ENCODE measurements at places on chromosomes 7 and 10. TPM values are rescaled to one million over a fixed set of nuclear protein-coding genes. Genes with fewer than 3 reads are reported as not detected.

DNA sequence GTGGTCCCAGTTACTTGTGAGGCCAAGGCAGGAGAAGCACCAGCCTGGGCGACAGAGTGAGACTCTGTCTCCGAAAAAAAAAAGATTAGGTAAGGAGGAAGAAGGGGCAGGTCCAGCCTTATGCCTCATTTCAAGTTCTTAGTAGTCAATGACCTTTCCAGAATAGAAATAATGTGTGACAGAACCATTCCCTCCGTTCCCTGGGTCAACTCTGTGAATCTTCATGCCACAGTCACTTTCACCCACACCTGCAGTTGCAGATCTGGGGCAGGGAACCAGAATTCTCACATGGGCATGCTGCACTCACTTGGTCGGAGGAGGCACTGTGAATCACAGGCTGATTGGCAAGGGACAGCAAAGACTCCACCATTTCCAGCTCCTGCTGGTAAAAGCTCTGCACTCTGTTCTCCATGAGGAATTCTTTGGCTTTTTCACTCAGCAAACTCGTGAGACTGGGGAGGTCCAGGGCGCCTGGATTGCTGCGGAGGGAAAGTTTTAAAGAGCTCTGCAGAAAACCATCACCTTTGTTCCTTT, 20.7 kb downstream of the STN1 start:
- no peak for DNase-seq

DNA sequence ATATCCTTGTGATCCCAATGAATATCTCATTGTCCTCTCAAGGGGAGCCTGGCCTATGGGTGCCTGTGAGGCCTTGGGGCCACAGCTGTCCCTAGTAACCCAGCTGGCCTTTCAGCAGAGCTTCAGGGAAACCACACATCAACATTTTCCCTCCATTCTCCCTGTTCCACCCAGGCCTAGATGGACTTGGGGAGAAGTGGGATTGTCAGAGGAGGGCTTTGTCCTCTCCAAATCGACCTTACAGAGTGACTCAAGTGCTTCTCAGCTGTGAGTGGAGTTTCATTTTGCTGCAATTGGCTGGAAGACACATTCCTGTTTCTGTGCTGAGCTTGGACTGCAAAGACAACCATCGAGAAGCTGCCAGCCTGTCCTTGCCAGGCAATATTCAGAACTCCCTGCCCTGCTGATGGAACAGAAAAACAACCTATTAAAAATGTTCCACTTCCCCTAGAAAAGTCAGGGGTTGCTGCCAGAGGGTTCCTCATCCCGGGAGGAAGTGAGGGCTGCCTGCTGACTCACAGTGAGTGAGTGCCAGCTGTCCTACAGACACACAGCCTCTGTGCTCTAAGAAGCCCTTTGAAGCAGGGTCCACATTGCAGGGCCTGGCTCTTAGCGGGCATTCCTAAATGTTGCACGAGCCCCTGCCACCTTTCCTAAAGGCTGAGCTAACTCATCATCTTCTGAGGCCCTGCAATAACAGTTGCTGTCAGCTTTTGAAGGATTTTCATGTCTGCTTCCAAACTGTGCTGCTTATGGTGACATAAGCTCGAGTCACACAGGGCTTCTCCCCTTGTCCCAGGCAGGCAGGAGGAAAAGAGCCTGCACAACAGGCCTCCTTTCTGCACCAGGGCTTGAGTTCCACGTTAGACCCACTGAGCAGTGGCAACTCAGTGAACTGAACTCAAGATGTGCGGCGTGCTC, 20.5 kb downstream of the STRA8 start:
- DNase-seq = peak; percentile 54

- no peak for DNase-seq
Observed at GRCh38 chr10:4427532-4427931, 398.5 kb upstream of the AKR1E2 start.

DNA sequence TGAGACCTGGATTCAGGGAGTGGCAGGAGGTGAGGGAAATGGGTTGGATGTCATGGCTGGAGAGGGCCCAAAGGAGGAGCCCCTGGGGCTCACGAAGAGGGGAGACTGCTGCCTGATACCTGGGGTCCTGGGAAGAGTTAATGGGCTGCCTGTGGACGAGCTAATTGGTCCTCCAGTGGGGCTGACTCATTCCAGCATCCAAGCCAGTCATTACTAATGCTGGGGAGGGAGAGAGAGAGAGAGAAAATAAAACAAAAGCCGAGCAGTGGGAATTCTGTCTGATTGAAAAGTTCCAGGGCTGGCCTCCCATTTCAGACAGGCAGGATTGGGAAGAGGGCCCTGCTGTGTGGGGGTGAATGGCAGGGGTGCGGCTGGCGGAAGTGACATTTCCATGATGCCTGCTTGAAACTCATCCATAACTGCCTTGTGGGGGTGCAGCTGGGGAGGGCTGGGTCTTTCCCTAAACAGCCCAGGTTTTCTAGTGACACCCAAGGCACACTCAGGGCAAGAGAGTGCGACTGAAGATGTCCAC, 297.8 kb downstream of the RPS24 start:
- DNase-seq = peak; percentile 18

DNA sequence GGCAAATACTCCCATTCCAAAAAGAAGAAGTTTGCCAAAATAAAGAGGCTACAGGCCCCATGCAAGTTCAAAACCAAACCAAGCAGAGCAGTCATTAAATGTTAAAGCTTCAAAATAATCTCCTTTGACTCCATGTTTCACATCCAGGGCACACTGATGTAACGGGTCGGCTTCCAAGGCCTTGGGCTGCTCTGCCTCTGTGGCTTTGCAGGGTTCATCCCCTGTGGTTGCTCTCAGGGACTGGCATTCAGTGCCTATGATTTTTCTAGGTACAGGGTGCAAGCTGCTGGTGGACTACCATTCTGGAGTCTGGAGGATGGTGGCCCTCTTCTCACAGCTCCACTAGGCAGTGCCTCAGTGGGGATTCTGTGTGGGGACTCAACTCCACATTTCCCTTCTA, 971.6 kb upstream of the MBL2 start:
- no peak for DNase-seq

DNA sequence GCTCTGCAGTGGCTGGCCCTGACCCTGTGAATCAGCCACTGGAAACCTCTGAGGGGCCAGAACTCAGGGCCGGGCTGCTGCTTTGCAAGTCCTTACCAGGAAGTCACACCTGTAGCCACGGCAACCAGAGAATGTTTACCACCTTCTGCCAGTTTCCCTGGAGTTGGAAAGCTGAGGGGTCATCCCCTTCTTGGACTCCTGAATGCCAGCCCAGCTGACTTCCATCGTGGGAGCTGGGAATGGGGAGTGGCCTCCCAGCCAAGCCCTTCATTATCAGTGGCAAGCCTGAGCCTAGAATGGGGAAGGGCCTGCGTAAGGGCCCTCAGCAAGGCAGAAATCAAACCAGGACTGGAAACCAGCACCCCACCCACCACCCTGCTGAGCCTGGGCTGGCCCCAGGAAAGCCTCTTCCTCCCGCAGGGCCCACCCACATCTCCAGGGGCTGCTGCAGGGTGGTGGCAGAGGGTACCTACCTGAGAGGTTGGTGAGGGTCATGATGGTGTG, 6.5 kb upstream of the CRHR2 start:
- DNase-seq = no peak

GRCh38 chr10:126250045-126250444, 138.2 kb downstream of the ADAM12 start:
- no peak for DNase-seq

DNA sequence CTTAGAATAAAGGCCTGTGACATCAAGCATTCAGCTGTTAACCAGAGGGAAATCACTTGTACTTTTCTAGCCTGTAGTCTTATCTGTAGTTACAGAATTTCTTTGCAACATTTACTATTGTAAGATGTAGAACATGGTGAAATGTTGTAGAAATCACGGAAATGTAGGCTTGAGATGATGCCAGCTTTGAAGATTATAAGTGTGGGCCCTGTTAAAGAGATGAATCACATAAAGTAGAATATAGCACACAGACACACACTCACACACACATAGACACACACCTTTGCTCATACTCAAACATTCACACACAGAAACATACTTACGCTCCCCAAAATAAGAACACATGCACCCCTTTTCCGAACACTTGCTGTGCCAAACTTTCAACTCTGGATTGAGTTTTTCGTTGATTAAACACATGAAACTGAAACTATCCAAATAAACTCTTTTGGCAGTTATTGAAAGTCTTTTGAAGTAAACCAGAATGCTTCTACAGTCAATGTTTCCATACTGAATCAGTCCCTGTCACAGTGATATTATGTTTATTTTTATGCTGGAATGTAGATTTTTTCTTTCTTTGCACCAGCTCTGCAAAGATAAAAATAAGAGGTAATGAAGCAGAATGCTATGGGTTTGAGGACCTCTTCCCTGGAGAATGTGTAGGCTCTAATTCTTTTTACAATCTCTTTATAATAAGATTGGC, 230.3 kb upstream of the MEOX2 start:
- no peak for DNase-seq

DNA sequence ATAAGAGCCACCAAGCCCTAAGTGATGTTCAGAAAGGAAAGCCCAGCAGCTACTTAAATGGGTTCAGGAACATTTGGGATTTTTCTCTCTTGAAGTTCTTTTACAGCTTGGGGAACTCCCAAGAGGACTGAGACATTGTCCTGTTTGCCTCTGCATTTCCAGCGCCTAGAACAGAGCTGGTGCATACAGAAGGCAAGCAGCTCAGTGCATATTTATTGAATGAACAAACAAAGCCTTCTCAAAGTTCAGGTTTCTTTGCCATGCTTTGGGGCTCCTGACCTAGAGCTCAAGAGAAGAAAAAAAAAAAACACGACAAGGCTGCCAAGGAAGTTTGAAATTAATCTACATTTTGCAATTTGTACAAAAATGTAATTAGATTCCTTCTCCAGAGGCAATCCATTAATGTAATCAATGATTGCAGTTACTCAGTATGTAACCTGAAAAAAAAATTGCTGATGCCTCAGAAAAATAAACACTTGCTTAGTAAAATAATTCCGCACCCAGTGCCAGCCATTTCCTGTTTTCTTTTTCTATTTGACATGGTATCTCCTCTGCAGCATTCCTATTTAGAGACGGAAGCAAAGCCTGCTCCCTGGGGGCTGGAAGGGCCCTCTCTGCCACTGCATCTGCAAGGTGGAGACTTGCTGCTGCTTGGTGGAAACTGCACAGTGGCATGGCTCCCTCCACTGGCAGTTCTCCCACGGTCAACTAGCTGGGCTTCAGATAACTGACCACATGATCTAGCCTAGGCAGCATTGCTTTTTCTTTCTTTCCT, 157.3 kb downstream of the TMEM178B start:
- DNase-seq = peak; percentile 19

DNA sequence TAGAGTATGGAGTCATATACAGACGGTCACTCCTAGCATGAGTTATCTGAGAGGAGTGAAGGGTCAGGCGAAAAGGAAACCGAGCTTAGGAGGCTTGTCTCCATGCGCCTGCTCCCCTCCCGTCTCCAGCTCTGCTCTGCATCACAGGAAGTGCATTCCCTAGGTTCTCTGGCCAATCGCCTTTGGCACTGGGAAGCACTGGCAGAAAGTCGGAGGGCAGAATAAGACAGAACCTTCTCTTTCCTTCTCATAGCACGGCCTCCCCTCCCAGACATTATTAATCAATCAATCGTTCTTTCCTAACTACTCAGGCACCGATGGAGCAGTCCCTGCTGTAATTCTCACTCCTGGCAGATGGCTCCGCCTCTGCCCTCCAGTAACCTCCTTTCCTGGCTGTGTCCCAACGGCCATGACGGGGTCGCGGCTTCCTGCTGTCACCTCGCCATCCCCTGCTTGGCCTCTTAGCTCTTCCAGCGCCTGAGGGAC, 177.1 kb downstream of the FRMD4A start:
- peak; percentile 16 for DNase-seq

DNA sequence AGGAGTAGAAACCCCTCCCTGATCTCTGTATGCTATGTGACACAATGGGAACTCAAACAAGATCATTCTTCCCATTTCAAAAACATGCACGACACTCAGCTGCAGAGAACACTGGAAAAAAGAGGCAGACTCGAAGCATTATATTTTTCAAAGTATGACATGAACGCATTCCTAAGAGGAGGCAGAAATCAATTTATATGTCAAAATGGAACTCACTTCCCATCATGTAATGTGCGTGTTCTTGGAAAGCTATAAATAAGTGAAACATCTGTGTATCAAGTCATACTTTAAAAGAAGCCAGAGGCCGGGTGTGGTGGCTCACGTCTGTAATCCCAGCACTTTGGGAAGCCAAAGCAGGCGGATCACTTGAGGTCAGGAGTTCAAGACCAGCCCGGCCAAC, 142.7 kb downstream of the ICA1 start:
- DNase-seq = no peak

DNA sequence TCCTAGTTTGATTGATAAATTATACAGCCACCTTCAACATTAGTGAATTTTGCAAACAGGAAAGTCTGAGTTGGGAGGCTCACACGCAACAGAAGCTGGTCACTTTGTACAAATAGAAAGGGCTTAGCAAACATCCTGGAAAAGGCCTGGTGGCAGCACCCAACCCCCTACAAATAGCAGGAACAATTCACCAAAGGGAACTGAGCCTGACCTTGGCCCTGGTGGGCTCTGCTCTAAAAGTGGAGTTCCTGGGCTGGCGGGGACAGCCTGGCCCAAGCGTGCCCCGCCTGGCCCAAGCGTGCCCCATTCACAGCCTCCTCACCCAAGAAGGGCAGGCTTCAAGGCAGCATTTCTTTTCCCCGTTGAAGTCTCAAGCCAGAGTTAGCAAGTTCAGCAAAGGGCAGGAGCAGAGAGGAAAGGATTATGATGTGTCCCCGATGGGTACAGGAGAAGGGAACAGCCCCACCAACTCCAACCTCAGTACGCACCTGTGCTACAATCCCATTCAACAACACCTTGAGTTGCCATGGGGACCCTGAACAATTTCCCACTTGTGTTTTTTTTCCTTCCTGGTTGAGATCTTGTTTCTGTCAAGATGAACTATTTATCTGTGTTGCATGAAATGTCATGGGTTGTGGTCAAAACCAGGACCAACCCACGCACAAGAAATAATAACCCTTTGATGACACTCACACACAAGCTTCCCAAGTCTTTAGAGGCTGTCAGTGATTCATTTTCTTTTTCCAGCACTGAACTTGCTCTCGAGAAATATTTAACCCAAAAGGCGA, 43.4 kb downstream of the RGS10 start:
- no peak for DNase-seq

GRCh38 chr7:25545124-25546008, 317.1 kb upstream of the NPVF start:
- no peak for DNase-seq

DNA sequence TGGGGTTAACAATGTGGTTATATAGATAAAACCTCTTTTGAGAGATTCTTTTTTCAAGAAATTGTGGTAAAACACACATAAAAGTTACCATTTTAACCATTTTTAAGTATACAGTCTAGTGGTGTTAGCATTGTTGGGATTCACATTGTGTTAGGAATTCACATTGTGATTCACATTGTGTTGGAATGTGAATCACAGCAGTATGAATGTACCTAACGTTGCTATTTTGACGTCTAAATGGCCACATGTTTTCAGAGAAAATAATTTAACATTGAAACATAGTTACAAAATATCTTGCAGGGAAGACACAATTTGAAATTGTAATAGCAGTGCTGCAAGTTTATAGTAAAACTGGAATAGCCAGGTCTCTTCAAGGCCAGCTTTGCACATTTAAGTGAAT, 129.0 kb downstream of the BICC1 start:
- DNase-seq = no peak

AKR1D1 gene
- not detected for polyA plus RNA-seq

PIK3AP1 gene
- polyA plus RNA-seq = 1.0 TPM

TFEC gene
- polyA plus RNA-seq = 2.3 TPM

TAS2R5 gene
- 0.59 TPM for polyA plus RNA-seq

CPEB3 gene
- 4.9 TPM for polyA plus RNA-seq

SPRN gene
- polyA plus RNA-seq = 0.07 TPM

LSM8 gene
- polyA plus RNA-seq = 24.0 TPM

MOGAT3 gene
- polyA plus RNA-seq = not detected

CDNF gene
- 0.74 TPM for polyA plus RNA-seq

CLRN3 gene
- not detected for polyA plus RNA-seq

ANXA8L1 gene
- polyA plus RNA-seq = 0.04 TPM

CALHM2 gene
- 12.1 TPM for polyA plus RNA-seq

OR2A7 gene
- 0.51 TPM for polyA plus RNA-seq

Data from heart right ventricle (tissue), 16 donors.